ENCODE measurements at places on chromosomes 13 and 19.

DNA sequence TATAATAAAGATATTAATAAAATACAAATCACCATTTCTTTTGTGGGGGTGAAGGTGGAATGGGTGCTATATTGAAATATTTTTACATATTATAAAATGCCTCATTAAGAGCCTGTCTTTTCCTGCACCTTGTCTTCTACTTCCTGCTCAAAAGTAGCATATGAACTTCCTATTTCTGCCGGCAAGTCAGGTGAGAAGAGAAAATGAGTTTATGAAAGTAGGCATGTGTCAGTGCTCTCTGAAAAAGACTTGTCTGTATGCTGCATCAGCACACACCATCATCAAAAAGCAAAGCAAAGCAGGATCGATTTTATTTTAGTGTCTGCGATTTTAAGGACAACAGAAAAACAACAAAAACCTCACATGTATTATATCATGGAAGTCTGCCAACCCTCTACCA, 114.2 kb downstream of the RAP2A start:
- no peak for DNase-seq

DNA sequence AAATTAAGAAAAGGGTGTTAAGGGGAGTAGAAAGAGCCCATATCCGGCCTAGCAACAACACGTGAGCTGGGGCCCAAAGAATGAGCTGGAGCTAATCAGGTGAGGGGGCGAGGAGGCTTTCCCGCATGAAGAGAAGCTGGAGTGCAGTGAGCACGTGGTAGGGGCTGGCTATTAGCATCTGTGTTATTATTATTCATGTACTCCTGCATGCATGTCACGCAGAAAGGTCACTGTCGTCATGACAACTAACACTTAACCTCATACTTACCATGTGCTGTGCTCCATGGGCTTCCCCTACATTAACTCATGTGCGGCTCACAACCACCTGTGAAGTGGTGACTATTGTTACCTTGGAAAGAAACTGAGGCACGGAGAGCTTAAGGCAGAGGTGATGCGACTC, 227.6 kb upstream of the UBL3 start:
- DNase-seq, result no peak

- DNase-seq, result no peak
Measured at GRCh38 chr13:50125304-50125553, 110.0 kb downstream of the KCNRG start.

DNA sequence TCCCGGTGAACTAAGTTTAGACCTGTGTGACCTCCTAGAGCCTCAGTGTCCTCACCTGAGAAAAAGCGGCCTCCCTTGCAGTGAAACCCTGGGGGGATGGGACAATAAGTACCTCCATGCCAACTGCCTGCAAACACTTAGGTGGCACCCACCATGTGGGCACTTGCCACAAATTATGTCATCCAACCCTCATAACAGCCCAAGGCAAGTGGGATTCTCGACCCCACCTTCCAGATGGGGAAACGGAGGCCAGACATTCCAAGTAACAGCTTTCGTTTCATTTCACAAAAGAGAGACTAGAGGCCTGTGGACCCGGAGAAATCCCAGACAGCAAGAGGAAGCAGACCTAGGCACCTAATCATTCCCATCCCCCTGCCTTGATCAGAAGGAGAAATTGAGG, 6.9 kb downstream of the REX1BD start:
- DNase-seq, result no peak

Measured in natural killer cell (primary cell).